ENCODE measurements at places on chromosomes 4 and X. TPM values are rescaled to one million over a fixed set of nuclear protein-coding genes. Genes with fewer than 3 reads are reported as not detected.

- no peak for DNase-seq
Observed at GRCh38 chr4:166324321-166324720, 451.3 kb downstream of the TLL1 start.

GRCh38 chr4:104352211-104352610 lies 142.5 kb downstream of the CXXC4 start:
- DNase-seq: no peak

DNA sequence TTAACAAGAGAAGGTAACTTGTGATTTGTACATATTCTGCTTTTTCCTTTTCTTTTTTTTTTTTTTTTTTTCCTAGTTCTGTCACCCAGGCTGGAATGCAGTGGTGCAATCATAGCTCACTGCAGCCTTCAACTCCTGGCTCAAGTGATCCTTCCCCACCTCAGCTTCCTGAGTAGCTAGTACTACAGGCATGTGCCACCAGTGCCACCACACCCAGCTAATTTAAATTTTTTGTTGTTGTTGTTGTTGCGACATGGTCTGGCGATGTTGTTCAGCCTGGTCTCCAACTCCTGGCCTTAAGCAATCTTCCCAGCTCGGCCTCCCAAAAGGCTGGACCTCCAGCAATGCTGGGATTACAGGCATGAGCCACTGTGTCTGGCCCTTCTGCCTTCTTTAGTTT lies 1.5 kb upstream of the TACR3 start:
- DNase-seq: no peak

- no peak for DNase-seq
Observed at GRCh38 chr4:138915756-138916155, 99.8 kb upstream of the NOCT start.

GRCh38 chr4:53040459-53040815 lies 178.3 kb downstream of the RASL11B start:
- no peak for DNase-seq

GRCh38 chr4:83606898-83607297 lies 71.0 kb downstream of the GPAT3 start:
- no peak for DNase-seq

The GSX2 gene
- not detected for polyA plus RNA-seq

DNA sequence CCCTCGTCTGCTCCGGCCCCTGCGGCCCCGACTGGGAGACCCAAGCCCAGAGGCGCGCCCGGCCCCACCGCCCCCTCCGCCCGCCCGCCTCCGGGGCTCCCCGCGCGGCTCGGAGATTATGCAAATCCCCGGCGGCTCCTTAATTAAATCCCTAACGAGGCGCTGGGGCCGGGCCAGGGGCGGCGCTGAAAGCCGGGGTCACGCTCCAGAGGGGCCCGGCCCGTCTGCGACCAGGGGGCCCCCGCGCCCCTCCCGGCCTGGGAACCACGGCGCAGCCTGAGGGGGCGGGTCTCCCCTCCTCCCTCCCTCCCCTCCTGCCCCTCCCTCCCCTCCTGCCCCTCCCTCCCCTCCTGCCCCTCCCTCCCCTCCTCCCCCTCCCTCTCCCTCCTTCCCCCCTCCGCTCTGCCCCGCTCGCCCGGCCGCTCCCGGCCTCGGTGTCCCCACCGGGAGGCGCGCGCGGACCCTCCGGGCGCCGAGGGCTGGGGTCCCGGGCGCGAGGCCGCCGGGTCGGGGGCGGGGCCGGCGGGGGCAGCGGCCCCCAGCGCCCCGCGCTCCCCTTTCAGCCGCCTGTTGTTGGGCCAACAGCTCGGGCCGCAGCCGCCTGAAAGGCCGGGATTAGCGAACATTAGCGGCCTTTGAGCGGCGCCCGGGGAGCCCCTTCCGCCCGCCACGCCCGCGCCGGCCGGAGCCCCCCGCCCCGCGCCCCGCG lies 25.9 kb upstream of the FGFR3 start:
- no peak for DNase-seq

The PPID gene
- polyA plus RNA-seq: 47.0 TPM

The TDO2 gene
- not detected for polyA plus RNA-seq

GRCh38 chr4:79492148-79492547 lies 84.1 kb upstream of the GK2 start:
- DNase-seq: no peak

DNA sequence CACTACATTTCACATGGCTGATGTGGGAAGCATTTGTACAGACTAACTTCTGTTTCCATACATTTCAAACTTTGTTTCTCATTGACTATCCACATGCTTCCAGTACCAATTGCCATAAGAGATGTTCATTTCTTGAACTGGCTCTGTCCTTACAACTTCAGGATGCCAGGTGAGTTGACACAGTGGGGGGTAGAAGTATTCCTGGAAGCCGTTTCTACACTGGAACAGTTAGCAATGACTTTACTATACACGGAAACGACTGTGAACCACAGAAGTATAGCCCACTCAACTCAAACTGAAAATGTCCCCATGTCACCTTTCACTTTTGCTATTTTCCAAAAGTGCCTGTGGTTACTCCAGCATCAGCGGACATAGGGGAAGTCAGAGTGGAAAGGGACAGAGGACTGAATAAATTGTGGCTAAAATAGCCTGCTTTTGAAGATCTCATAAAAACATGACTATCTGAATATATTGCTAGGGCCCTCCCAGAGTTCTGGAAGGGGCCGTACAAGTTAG lies 38.0 kb upstream of the DSPP start:
- no peak for DNase-seq

The HSD17B13 gene
- not detected for polyA plus RNA-seq

GRCh38 chrX:39011454-39012221 lies 210.4 kb downstream of the MID1IP1 start:
- no peak for DNase-seq

- DNase-seq: no peak
Observed at GRCh38 chr4:108751321-108751720, 11.5 kb downstream of the ETNPPL start.

- DNase-seq: no peak
Observed at GRCh38 chr4:629915-630641, 4.7 kb downstream of the PDE6B start.

DNA sequence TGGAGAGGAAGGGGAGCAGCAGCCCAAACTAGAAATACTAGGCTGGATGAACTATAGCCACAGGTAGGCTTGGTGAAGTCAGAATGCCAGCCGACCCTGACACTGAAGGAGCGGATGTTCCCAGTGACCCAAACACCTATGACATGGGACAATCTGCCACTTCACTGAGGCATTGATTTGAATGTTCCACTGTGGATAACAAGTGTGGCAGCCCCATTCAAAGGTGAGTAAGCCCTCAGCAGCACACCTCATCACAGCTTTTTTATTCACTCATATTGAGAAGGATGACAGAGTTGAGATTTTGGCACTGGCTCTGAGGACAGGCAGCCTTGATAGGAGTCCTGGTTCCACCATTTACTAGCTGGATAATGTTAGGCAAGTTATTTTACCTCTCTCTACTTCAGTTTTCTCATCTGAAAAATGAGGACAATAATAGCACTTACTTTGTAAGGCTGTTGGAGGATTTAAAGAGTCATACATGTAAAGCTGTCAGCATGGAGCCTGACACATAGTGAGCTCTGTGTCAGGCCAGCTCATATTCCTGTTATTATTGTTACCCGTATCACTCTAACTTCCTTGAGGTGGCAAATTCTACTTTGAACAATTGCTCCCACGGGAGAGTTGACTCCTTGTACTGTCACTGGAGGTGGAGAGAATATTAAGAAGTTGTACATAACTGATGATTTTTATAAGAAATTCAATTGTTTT lies 114.6 kb downstream of the RASL11B start:
- no peak for DNase-seq

GRCh38 chr4:95114521-95114920 lies 356.8 kb downstream of the BMPR1B start:
- no peak for DNase-seq

DNA sequence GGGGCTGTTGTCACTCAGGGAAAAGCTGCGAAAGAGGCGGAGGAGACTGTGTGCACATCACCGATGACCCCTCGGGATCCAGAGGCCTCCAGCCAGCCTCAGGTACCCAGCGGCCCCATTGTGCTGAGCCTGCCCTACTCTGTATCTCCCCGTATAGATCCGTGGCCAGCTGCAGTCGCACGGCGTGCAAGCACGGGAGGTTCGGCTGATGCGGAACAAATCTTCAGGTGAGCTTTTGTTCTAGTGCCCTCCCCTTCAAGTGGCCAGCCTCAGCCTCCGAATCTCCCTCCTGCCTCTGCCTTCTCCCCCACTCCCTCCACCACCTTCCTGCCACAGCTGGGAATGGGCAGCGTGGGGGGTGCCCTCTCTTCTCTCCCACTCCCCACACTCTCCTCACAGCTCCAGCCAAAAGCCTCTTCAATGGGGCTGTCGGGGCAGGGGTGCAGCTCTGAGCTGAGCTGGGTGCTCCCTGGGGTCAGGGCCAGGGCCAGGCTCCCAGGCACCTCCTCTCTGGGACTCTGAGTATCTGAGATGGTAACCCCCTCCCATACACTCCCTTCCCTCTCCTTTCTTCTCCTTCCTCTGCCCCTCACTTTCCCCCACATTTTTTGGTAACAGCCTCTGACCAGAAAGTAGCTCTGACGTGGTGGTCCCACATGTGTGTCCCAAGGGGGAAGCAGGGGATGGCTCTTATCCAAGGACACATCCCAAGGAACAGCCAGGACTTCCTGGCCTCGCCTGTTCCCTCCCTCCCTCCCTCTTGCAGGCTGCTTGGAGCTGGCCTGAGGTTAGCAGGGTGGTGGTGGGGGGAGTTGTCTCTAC lies 20.4 kb upstream of the UBA1 start:
- DNase-seq: no peak

GRCh38 chrX:13167481-13168231 lies 123.2 kb upstream of the FAM9C start:
- DNase-seq: peak; percentile 42

DNA sequence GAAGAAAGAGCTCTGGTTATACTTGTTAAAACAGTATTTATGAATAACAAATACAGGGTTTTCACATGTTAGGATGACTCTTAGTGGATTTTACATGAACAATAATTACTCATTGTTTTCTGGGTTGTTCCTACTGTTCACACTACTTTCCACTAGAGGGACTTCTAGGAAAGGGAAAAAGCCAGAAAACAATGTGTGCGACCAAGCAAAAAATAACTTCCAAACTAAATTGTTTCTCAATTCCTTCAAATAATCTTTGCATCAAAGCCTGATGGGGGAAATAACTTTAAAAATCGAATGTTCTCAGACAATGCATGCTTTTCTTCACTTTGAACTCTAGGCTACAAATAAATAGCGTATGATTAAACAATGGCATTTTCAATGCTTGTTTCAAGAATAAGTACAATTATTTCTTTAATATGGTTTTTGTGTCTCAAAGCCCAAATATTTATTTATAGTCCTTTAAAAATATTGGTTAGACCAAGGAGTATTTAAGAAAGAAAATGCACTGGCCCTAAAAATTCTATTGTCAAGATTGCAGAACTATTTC lies 72.1 kb upstream of the ETNPPL start:
- no peak for DNase-seq

The RAB40A gene
- polyA plus RNA-seq: 0.09 TPM

GRCh38 chrX:112769034-112769433 lies 71.6 kb downstream of the AMOT start:
- DNase-seq: no peak

DNA sequence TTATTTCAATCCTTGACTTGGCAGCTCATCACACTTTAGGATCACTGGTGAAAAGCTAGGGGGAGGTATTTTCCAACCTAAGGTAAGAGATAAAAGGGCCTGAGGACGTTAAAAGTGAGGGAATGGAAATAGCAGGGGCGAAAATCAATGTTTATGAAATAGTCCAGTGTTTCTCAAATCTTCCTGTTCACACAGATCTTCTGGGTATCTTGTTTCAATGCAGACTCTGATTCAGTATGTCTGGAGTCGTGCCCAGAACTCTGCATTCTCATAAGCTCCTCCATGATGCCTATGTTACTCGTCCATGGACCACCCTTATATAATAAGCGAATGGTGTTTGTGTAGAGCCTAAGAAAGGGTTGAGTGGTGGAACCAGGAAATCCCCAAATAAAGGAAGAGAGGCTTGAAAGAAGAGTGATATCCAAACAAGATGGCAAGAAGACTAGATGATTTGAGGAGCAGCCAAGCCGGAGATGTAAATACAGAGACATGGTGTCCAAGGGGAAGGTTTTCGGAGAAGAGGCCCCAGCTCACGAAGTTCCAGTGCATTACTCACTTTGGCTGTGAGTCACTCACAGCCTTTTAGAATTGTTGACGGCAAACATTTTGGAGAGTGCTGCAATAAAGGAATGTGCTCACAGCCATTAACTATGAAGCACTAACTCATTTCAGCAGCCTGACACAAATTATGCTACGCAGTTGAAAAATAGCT lies 215.6 kb upstream of the PPARGC1A start:
- DNase-seq: no peak

DNA sequence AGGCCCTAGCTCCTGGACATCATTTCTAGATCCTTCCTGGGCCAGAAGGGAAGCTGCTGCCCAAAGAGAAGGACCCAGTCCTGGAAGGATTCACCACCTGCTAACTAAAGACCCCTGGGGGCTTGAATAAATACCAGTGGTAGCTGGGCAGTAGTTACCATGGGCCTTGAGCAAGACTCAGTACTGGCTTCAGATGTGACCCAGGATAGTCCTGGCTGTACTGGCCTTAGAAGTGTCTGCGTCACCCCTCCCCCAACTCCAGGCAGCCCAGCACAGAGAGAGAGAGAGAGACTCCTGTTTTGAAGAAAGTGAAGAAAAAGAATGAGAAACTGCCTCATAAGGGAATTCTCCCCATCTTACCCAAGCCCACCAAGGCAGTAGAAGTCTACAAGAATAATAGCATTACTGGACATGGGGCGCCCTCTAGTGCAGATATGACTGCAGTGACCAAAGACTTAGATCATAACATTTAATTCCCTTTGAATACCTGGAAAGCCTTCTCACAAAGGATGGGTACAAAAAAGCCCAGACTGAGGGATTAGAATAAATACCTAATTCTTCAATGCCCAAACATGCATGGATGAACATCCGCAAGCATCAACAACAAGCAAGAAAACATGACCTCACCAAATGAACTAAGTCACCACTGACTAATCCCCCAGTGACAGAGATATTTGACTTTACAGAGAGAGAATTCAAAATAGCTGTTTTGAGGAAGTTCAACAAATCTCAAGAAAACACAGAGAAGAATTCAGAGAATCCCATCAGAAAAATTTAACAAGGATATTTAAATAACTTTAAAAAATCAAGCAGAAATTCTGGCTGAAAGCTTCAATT lies 171.8 kb downstream of the HNRNPD start:
- peak; percentile 30 for DNase-seq

The L1CAM gene
- 0.16 TPM for polyA plus RNA-seq

The MAGEH1 gene
- 51.8 TPM for polyA plus RNA-seq

The MEPE gene
- polyA plus RNA-seq: not detected

GRCh38 chr4:8097141-8097541 lies 61.5 kb downstream of the ABLIM2 start:
- DNase-seq: no peak

The ARHGAP24 gene
- polyA plus RNA-seq: not detected

The LONRF3 gene
- polyA plus RNA-seq: 0.89 TPM

GRCh38 chr4:62243895-62244294 lies 1043.8 kb downstream of the ADGRL3 start:
- no peak for DNase-seq

The PCDH18 gene
- 0.33 TPM for polyA plus RNA-seq

The HCCS gene
- 15.5 TPM for polyA plus RNA-seq

The CENPI gene
- polyA plus RNA-seq: 0.14 TPM
